CD4-positive, CD25-positive, alpha-beta regulatory T cell (primary cell): ENCODE measurements at places on chromosomes 2 and 18. TPM values are rescaled to one million over a fixed set of nuclear protein-coding genes. Genes with fewer than 3 reads are reported as not detected.

DNA sequence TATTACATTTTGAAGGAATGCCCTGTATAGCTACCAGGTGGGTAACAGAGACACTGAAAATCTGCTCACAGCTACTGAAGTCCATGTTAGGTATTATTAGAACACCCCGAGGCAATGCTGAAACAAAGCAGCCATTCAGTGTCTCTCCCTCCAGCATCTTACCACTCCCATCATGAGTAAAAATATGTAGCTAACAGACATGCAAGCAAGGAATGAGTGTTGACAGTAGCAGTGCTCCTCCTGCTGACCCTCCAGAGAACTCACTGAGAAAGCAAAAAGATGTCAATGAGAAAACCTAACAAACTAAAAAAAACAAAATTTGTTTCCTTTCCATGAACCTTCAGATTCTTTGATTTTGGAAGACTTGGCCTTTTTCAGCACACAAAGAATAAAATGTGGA, 393.9 kb downstream of the LRRTM1 start:
- DNase-seq = no peak

GRCh38 chr18:22197668-22198067, 28.3 kb downstream of the GATA6 start:
- DNase-seq = no peak

The FN1 gene
- 0.72 TPM for total RNA-seq

The GALNT13 gene
- total RNA-seq = not detected
